ENCODE measurements at places on chromosomes 2 and 18. TPM values are rescaled to one million over a fixed set of nuclear protein-coding genes. Genes with fewer than 3 reads are reported as not detected.

DNA sequence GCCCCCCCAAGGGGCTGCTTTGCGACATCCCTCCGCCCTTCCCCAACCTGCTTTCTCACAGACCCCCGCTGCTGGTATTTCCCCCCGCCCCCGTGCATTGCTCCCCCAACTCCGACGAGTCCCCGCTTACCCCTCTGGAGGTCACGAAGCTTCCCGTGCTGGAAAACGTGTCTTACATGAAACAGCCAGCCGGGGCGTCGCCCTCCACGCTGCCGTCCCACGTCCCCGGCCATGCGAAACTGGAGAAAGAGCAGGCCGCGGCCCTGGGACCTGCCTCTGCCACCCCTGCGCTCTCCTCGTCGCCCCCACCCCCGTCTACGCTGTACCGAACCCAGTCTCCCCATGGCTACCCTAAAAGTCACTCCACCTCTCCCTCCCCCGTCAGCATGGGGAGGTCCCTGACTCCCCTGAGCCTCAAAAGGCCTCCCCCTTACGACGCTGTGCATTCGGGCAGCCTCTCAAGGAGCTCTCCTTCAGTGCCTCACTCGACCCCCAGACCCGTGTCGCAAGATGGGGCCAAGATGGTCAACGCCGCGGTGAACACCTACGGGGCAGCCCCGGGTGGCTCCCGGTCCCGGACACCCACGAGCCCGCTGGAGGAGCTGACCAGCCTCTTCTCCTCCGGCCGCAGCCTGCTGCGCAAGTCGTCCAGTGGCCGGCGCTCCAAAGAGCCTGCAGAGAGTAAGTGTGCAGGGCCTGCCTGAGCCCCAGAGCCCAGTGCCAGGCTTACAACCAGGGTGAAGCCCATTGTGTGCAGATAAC is 183.0 kb downstream of the NYAP2 start:
- H3K36me3 ChIP-seq = no peaks in the 10 kb centered on the region
- H3K4me3 ChIP-seq = no peak overlapping the region
- DNase-seq = no peak
- peaks cover 5% of the 10 kb centered on the region for H3K27me3 ChIP-seq
- no peak overlapping the region for H3K27ac ChIP-seq

GRCh38 chr2:77479895-77480294 is 42.3 kb downstream of the LRRTM4 start:
- no peaks in the 10 kb centered on the region for H3K27me3 ChIP-seq
- DNase-seq = no peak
- no peaks in the 10 kb centered on the region for H3K4me1 ChIP-seq
- peaks cover 4% of the 10 kb centered on the region for H3K36me3 ChIP-seq
- H3K27ac ChIP-seq = no peak overlapping the region

GRCh38 chr18:11108947-11109346 is 40.4 kb downstream of the PIEZO2 start:
- no peaks in the 10 kb centered on the region for H3K36me3 ChIP-seq
- DNase-seq = no peak
- H3K27me3 ChIP-seq = no peaks in the 10 kb centered on the region
- H3K27ac ChIP-seq = no peak overlapping the region
- no peak overlapping the region for H3K4me3 ChIP-seq
- H3K4me1 ChIP-seq = no peaks in the 10 kb centered on the region

GRCh38 chr18:8685141-8685913 is 20.0 kb upstream of the MTCL1 start:
- H3K36me3 ChIP-seq = no peaks in the 10 kb centered on the region
- no peaks in the 10 kb centered on the region for H3K4me1 ChIP-seq
- H3K4me3 ChIP-seq = no peak overlapping the region
- DNase-seq = no peak

GRCh38 chr18:76499637-76500340 is 4.7 kb upstream of the ZNF516 start:
- DNase-seq = no peak
- H3K36me3 ChIP-seq = no peaks in the 10 kb centered on the region
- H3K4me3 ChIP-seq = no peak overlapping the region
- H3K27ac ChIP-seq = no peak overlapping the region
- H3K27me3 ChIP-seq = peaks cover 2% of the 10 kb centered on the region

GRCh38 chr18:12946549-12947284 is 1.1 kb upstream of the SEH1L start:
- peak overlapping the region; percentile 99 for H3K4me3 ChIP-seq
- DNase-seq = no peak
- no peaks in the 10 kb centered on the region for H3K36me3 ChIP-seq
- peak overlapping the region; percentile 95 for H3K27ac ChIP-seq
- peaks cover 21% of the 10 kb centered on the region for H3K4me1 ChIP-seq

DNA sequence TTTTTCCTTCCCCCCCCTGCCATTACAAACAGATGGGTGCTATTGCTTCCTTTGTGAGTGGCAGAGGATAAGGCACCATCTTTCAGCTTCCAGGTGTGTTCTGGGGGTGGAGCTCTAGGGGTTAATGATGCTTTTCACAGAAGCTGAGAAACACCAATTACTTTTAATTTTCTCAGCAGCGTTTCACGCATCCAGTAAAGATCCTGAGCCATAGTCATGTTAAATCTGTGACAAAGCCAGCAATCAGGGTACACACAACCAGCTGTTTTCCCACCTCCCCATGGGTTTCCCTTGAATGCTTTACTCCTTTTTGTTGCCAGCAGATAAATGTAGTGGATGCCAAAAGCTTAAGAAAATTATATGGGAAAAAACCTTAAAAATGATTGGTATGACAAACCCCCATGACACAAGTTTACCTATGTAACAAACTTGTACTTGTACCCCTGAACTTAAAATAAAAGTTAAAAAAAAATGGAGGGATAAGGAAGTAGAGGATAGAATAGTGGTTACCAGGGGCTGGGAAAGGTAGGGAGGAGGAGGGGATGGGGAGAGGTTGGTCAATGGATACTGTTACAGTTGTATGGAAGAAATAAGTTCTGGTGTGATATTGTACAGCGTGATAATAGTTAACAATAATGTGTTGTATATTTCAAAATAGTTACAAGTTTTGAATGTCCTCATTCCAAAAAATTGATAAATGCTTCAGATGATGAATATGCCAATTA is 70.0 kb downstream of the ACOXL start:
- H3K4me1 ChIP-seq = peaks cover 35% of the 10 kb centered on the region
- peaks cover 17% of the 10 kb centered on the region for H3K27me3 ChIP-seq
- H3K27ac ChIP-seq = no peak overlapping the region
- no peak for DNase-seq
- H3K36me3 ChIP-seq = no peaks in the 10 kb centered on the region

DNA sequence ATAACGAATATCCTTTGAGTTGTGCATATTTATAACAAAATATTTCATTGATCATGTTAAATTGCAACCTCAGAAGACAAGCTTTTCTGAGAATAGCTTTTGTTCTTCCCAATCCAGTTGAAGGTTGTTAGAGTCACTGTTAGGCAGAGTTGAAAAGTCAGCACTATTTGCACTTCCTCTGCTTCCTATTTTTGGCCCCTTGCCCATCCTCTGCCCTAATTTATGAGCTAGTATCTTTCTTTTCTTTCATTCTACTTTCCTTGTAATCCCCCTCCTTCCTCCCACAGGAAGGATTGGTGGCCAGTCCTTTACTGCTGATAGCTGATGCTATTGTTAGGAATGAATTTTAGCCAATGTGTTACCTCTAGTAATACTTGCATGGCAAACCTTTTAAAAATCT is 4.9 kb downstream of the RALB start:
- no peak overlapping the region for H3K4me3 ChIP-seq
- H3K27me3 ChIP-seq = peaks cover 1% of the 10 kb centered on the region
- peaks cover 4% of the 10 kb centered on the region for H3K36me3 ChIP-seq

DNA sequence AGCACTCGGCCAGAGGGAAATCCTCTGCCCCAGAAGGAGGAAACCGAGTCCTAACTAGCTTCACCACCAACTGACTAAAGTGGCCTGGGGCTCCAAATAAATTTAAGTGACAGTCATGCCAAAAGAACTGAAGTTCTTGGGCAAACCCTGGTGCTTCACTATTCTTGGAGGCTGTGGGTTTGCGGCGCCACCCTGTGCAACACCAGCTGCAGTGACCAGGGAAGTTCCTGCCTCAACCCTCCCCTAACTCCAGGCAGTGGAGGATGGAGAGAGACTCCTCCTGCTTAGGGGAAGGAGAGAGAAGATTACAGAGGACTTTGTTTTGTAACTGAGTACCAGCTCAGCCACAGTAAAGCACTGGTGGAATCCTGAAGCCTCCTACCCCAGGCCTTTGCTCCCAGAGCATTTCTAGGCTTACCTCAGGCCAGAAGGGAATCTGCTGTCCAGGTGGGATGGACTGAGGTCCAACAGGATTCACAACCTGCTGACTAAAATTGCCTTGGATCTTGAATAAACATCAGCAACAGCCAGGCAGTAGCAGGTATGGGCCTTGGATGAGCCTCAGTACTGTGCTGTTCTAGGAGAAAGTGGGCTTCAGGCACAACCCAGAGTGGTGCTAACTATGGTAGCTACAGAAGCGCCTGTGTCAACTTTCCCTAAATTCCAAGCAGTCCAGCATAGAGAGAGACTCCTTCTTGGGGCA is 29.4 kb upstream of the BMP10 start:
- H3K27me3 ChIP-seq = peaks cover 6% of the 10 kb centered on the region
- H3K4me3 ChIP-seq = no peak overlapping the region
- H3K36me3 ChIP-seq = peaks cover 10% of the 10 kb centered on the region
- no peak overlapping the region for H3K27ac ChIP-seq

GRCh38 chr2:145066151-145066661 is 546.3 kb upstream of the ZEB2 start:
- no peaks in the 10 kb centered on the region for H3K36me3 ChIP-seq
- DNase-seq = no peak
- no peaks in the 10 kb centered on the region for H3K4me1 ChIP-seq
- no peak overlapping the region for H3K4me3 ChIP-seq
- no peaks in the 10 kb centered on the region for H3K27me3 ChIP-seq
- no peak overlapping the region for H3K27ac ChIP-seq

- no peaks in the 10 kb centered on the region for H3K27me3 ChIP-seq
- H3K4me1 ChIP-seq = no peaks in the 10 kb centered on the region
- H3K4me3 ChIP-seq = no peak overlapping the region
- no peak overlapping the region for H3K27ac ChIP-seq
- no peak for DNase-seq
- no peaks in the 10 kb centered on the region for H3K36me3 ChIP-seq
These were observed 79.2 kb downstream of the ZNF532 start for GRCh38 chr18:58943896-58944295.

DNA sequence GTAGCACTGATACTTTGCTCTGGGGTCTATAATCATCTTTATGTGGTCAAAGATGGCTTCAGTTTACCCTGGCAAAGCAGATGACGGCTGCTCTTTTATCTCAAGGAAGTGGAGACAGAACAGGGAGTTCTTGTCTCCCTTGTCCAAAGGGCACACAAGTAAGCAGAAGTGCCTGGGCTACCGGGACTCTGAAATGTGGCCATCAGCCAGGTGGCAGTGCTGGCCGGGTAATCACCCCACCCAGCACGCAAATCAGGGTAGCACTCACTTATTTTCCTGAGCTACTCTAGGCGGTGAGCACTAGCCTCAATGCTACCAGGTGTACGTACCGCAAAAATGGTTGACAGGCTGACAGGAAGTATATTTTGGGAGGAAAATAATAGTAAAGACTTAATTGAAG is 119.7 kb upstream of the ETAA1 start:
- H3K27me3 ChIP-seq = peaks cover 5% of the 10 kb centered on the region
- H3K4me1 ChIP-seq = no peaks in the 10 kb centered on the region
- H3K4me3 ChIP-seq = no peak overlapping the region

- DNase-seq = no peak
- no peaks in the 10 kb centered on the region for H3K36me3 ChIP-seq
- no peaks in the 10 kb centered on the region for H3K4me1 ChIP-seq
- no peak overlapping the region for H3K4me3 ChIP-seq
- no peak overlapping the region for H3K27ac ChIP-seq
- H3K27me3 ChIP-seq = no peaks in the 10 kb centered on the region
These were observed 78.4 kb upstream of the ARL5A start for GRCh38 chr2:151906633-151906998.

GRCh38 chr2:74198461-74199274 is at the start of gene MTHFD2:
Gene MTHFD2 (plus strand): TSS chr2:74198615. CDS start chr2:74198642, 27 bp downstream.
- peaks cover 23% of the 10 kb centered on the region for H3K4me1 ChIP-seq
- peaks cover 3% of the 10 kb centered on the region for H3K27me3 ChIP-seq
- peak within 1 kb of the TSS; percentile 97 for H3K27ac ChIP-seq
- peaks cover 3% of the 10 kb centered on the region for H3K36me3 ChIP-seq

- no peak overlapping the region for H3K4me3 ChIP-seq
- H3K4me1 ChIP-seq = peaks cover under 1% of the 10 kb centered on the region
- no peak for DNase-seq
- no peak overlapping the region for H3K27ac ChIP-seq
- peaks cover 10% of the 10 kb centered on the region for H3K36me3 ChIP-seq
- H3K27me3 ChIP-seq = no peaks in the 10 kb centered on the region
These were observed 298.0 kb downstream of the ZNF407 start for GRCh38 chr18:74895686-74896085.

DNA sequence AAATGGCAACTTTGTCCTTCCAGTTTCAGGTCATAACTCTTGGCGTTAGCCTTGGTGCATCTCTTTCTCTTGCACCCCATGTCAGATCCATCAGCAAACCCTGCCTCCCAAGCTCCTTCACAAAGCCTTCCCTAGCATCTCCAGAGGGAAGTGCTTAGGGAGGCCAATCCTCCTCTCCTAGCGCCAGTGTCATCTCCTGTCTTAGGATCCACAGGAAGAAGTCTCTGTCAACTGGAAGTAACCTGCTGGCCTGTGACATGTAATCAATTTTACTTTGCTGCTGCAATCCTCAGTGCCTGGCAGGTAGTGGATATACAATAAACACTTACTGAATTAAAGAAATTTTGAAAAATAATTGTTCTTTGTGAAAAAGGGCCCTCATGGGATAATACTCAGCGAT is 7.9 kb upstream of the DNPEP start:
- H3K36me3 ChIP-seq = no peaks in the 10 kb centered on the region
- no peak overlapping the region for H3K4me3 ChIP-seq
- DNase-seq = no peak
- H3K27me3 ChIP-seq = peaks cover 2% of the 10 kb centered on the region
- no peaks in the 10 kb centered on the region for H3K4me1 ChIP-seq

- H3K4me3 ChIP-seq = no peak overlapping the region
- H3K27ac ChIP-seq = no peak overlapping the region
- DNase-seq = peak; percentile 58
These were observed 45.1 kb upstream of the ACAA2 start for GRCh38 chr18:49858309-49859020.

- no peak for DNase-seq
- H3K4me1 ChIP-seq = peaks cover 5% of the 10 kb centered on the region
- no peak overlapping the region for H3K4me3 ChIP-seq
- no peak overlapping the region for H3K27ac ChIP-seq
These were observed 128.6 kb upstream of the RASGRP3 start for GRCh38 chr2:33347856-33348255.

ELOA2 gene
- not detected for polyA plus RNA-seq

PLA2R1 gene
- polyA plus RNA-seq = not detected

IL18R1 gene
- polyA plus RNA-seq = 32.9 TPM

LDLRAD4 gene
- polyA plus RNA-seq = 4.8 TPM

MLPH gene
- polyA plus RNA-seq = not detected

LCT gene
- polyA plus RNA-seq = not detected

PLGLB1 gene
- not detected for polyA plus RNA-seq

NEB gene
- not detected for polyA plus RNA-seq

CCDC74B gene
- not detected for polyA plus RNA-seq

VRK2 gene
- polyA plus RNA-seq = 18.7 TPM

GLB1L gene
- polyA plus RNA-seq = 1.0 TPM

VAMP8 gene
- polyA plus RNA-seq = 617 TPM

IL36B gene
- not detected for polyA plus RNA-seq

NRP2 gene
- polyA plus RNA-seq = not detected
